Trophoblast cell (in vitro differentiated cells and primary cell): ENCODE measurements at places on chromosomes 3 and 15.

GRCh38 chr15:31346367-31347066 is 19.9 kb downstream of the KLF13 start:
- DNase-seq = no peak

DNA sequence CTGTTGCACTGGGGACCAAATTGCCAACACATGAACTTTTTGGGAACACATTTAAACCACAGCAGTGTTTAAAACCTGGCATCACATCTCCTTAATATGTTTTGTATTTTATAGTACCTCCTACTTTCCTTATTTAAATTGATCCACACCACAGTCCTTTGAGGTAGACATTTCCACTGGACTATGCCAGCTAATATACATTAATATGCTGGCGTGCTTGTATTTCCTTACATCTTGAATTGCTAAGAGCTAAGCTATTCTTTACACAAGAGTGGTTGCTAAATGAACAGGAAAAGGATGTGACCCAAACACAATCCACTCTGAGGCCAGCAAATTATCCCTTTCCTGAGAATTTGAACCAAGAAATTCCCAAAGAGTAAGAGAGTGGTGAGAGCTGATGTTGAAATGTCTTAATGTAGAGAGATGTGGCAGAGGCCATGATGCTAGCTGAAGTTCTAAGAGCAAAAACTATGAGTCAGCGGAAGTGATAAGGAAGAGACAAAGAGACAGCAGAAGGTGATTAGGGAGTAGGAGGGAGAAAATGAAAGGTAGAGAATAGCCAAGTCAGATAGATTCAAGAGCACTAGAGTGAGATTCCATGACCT is 131.2 kb downstream of the CD47 start:
- no peak for DNase-seq

DNA sequence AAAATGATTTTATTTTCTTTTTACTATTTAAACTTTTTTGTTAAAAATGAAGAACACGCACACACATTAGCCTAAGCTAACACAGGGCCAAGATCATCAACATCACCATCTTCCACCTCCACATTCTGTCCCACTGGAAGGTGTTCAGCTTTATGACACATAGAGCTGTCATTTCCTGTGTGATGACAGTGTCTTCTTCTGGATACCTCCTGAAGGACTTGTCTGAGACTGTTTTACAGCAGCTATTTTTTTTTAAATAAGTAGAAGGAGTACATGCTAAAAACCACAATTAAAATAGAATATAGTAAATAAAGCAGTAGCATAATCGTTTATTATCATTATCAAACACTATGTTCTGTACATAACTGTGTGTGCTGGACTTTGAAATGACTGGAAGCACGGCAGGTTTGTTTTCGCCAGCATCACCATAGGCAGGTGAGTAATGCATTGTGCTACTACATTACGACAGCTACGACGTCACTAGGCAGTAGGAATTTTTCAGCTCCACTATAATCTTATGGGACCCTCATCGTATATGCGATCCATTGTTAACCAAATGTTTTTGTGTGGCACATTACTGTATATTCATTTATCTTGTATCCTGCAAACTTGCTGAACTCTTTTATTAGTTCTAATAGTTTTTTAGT is 72.8 kb downstream of the KLF15 start:
- peak; percentile 84 for DNase-seq

GRCh38 chr3:52704611-52705437 is 767 bp downstream of the GLT8D1 start:
- DNase-seq = peak; percentile 74

DNA sequence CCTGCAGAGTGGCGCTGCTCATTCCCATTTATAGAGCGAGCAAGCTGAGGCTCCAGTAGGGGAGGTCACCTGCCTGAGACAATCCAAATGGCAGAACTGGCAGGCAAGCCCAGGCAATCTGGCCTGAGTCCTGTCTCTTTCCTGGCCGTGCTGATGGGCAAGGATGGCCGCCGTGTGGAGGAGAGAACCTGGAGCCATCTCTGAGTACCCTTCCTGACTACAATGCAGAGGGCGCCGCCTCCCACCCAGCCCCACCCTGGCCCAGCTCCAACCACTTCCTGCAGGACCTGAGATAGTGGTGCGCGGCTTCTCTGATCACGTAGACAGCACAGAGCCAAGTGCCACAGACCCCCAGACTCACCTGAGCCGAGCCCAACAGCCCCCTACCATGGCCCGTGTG is 7.0 kb downstream of the TLR9 start:
- no peak for DNase-seq

- DNase-seq = no peak
Measured at GRCh38 chr3:27642796-27643195, 79.3 kb downstream of the EOMES start.

DNA sequence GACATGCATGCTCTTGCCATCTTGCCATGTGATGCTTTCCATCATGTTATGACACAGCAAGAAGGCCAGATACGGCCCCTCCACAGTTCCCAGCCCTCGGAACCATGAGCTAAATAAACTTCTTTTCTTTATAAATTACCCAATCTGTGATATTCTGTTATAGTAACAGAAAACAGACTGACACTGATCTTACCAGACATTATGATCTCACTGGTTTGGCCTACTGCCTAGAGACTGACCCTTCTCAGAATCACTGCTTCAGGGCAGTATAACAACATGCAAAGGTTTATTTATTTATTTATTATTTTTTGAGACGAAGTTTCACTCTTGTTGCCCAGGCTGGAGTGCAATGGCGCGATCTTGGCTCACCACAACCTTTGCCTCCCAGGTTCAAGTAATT is 14.0 kb downstream of the ZNF619 start:
- DNase-seq = no peak

- DNase-seq = no peak
Measured at GRCh38 chr3:37096975-37097374, 77.4 kb downstream of the LRRFIP2 start.

DNA sequence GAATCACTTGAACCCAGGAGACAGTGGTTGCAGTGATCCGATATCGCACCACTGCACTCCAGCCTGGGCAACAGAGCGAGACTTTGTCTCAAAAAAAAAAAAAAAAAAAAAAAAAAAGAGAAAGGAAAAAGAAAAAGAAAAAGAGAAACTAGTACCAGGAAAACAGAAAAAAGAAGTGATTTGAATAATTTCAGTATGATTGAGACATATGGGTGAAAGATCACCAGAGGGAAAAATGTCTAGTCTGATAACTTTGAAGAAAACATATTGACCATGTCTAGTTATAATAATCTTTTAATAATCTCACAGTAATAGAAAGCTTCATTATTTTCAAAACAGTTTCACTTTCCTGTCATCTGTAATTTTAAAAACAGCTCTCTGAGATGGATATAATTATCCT is 16.4 kb downstream of the TGFBR2 start:
- DNase-seq = no peak

DNA sequence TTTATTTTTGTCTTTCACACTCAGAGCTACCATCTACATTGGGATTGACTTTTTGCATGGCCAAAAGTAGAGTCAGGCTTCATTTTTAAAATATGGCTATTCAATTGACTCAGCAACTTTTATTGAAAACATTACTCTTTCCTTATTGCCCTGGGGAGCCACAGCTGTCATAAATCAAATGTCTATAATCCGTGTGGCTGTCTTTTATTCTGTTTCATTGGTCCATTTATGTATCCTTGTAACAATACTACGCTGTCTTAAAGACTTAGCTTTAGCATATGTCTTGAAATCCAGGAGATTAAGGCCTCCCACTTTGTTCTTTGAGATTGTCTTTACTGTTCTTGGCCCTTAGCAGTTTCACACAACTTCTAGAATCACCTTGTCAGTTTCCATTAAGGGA is 55.2 kb downstream of the CEMIP start:
- DNase-seq = no peak

DNA sequence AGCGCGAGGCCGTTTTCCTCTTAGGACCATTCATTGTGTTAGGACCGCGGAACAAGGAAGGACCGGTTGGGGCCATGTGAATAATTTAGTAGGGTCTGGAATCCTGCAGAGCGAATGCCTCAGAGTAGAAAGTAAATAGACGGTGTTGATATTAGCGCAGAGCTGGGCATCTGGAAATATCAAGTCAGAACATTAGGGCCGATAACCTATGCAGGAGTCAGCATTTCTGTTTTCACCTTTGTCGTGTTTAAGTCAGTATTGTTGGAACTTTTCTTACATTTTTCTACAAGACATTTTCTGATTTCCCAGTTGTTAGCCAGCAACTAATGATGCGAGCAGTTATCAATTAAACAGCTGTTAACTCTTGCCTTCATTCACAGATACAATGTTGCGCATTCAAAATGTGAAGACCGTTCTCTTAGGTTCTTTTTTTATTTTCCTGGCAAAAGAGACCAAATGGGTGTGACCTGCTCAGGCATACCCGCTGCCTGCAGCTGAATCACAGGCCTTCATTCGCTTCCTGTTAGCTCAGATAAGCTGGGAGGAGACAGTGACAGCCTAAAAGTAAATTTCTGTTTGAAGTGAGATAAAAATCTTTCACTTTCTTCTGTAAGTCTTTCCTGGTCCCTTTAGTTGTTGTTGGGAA is 966 bp upstream of the PKM start:
- peak; percentile 67 for DNase-seq

- no peak for DNase-seq
Measured at GRCh38 chr15:70513819-70514218, 249.5 kb downstream of the UACA start.

GRCh38 chr15:61401903-61402698 is 173.0 kb upstream of the RORA start:
- peak; percentile 62 for DNase-seq

GRCh38 chr3:75938921-75939320 is 153.6 kb upstream of the ZNF717 start:
- no peak for DNase-seq

DNA sequence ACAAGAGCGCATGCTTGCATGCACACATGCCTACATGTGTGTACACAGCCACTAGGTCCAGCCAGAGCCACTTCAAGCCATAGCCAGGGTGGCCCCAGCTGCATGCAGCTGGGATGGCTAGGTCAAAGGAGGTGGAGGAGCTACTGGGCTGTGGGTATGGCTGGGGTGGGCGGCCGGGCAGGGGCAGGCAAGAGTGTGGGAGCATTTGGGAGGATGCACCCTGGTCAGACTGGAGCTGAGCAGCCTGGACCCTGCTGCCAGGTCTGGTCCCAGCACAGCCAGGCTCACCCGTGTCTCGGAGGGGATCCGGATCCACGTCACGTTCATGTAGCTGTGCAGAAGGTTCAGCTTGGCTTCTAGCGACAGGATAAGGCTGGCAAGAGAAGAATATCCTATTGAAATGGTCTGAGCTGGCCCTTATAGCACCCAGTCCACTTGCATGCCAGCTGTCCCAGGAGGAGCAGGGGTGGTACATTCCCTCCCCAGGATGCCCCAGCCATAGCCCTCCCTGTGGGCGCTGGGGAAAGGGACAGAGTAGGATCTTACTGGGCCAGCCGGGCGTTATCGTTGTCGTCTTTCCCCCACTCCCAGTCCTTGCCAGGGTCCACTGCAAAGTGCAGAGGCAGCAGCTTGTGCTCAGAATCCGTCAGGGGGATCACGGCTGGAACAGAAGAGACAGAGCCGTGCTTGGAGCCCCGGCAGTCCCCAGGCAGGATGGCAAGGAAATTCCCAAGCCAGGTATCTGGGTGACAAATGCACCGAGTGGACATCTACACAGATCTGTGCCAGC is 160.5 kb downstream of the KLF13 start:
- no peak for DNase-seq

DNA sequence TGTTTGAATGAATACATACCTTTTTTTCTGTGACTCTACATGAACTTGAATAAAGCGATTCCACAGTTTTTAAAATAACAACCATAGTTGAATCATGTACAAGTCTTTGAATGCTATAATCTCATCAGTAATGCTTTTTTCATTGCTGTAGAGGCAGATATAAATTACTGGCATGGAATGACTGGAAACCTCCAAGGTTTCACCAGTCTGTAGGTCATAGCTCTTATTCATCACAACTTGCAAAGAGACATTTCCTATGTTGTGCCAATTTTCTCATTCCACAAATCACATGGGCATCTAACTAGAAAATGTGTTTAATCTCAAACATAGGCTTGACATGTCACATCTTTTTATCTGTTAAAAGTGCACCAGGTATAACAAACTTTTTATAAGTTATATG is 407.1 kb upstream of the KCNMB2 start:
- DNase-seq = no peak

DNA sequence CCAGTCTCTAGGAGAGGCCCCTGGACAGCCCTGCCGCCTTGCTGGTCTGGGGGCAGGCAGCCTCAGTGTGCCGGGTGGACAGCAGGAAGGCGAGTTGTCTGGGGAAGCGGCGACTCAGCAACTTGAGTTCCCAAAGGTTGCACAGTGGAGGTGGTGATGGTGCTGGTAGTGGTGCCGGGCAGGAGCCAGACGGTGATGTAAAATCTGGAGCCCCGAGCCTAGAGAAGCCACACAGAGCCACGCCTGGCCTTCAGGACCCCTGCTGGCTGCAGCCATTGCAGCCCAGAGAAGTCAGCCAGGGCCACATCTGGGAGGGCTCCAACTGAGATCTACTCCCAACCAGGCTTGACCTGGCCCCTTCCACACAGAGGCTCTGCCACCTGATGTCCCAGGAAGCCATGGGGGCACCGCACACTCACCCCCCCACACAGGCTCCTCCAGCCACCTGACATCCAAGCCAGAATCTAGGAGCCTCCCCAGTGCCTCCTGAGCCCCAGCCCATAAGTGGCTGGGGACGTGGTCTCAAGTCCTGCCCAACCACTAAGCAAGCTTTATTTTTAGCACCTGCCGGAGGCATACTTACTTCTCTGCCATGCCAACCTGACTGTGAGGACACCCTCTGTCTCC is 8.8 kb downstream of the C3orf22 start:
- no peak for DNase-seq

DNA sequence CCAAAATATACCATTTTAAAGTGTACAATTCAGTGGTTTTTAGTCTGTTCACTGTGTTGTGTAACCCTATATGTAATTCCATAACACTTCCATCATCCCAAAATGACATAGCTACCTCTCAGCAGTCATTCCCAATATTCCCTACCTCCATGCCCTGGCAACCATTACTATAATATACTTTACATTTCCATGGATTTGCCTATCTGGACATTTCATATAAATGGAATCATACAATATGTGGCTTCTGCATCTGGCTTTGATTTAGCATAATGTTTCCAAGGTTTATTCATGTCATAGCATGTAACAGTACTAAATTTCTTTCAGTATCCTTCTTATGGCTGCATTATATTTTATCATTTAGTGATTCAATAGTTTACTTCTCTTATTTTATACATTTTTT is 25.3 kb downstream of the FAM98B start:
- DNase-seq = no peak

- no peak for DNase-seq
Measured at GRCh38 chr3:11392014-11392859, 120.0 kb downstream of the ATG7 start.
